ENCODE measurements at places on chromosomes 13 and 19. TPM values are rescaled to one million over a fixed set of nuclear protein-coding genes. Genes with fewer than 3 reads are reported as not detected.

DNA sequence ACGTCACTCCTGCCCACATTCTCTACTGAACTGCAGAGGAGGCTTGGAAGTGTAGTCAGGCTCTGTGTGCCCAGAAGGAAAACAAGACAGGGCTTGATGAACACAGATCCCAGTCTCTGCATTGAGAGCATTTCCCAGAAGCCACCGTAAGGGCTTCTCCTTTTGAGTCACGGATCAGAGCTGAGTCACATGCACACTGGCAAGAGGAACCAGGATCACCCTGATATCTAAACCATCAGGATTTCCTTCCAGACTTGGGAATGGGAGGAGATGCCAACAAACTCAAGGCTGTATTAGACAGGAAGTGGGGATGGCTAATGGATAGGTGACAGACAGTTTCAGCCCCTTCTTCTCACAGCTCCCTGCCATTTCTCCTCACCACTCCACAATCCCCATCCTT lies 17.7 kb upstream of the FBXO17 start:
- DNase-seq = peak; percentile 20

DNA sequence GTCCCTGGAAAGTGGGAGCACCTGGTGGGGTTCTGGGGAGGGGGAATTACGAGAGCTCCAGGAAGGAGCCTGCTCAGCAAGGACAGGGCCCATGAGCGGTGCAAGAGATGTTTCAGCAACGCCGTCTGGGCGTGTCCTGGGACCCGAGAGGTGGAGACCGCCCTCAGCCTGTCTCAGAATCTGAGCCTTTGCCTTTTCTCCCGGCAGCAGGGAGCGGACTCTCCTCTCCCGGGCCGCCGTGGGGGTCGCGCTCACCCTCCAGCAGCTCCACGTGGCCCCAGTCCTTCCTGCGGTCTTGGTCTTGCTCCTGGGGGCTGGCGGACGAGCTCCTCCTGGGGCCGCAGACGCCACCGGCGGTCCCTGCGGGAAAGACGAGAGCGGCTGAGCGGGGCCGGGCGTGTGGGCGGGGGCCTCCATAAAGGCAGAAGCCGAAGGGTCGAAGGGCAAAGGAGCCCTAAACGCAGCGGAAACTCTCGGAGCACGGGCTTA lies 714 bp downstream of the POLRMT start:
- DNase-seq = peak; percentile 39

Gene MISP
- not detected for total RNA-seq

DNA sequence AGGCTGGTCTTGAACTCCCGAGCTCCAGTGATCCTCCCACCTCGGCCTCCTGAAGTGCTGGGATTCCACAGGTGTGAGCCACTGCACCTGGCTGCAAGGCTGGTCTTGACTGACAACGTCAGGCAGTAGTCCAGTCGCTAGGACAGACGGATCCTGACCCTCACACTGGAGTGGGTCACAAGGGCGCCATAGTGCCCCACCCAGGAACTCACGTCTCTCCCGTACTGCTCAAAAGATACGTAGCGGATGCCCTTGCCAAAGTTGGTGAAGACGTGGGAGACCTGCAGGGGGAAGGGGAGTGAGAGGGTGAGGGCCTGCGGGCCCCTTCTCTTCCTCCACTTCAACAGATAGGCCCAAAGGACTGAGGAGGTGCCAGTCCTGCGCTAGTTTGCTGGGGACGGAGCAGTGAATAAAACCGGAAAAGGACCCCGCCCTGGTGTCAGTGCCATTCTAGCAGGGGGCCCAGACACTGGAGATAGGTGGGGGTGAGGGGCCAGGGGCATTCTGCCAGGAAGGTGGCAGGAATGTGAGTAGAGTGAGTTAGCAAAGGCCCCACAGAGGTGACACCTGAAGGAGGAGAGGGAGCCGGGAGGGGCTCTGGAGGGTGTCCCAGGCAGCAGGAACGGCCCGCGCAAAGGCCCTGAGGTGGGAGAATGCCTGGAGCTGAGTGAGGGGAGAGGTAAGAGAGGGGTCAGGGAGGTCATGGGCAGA lies 11.9 kb downstream of the MRPS12 start:
- no peak for DNase-seq

- DNase-seq = no peak
These were observed 450 bp downstream of the NDUFA11 start for GRCh38 chr19:5903056-5903623.

Gene AP3D1
- total RNA-seq = 114 TPM

DNA sequence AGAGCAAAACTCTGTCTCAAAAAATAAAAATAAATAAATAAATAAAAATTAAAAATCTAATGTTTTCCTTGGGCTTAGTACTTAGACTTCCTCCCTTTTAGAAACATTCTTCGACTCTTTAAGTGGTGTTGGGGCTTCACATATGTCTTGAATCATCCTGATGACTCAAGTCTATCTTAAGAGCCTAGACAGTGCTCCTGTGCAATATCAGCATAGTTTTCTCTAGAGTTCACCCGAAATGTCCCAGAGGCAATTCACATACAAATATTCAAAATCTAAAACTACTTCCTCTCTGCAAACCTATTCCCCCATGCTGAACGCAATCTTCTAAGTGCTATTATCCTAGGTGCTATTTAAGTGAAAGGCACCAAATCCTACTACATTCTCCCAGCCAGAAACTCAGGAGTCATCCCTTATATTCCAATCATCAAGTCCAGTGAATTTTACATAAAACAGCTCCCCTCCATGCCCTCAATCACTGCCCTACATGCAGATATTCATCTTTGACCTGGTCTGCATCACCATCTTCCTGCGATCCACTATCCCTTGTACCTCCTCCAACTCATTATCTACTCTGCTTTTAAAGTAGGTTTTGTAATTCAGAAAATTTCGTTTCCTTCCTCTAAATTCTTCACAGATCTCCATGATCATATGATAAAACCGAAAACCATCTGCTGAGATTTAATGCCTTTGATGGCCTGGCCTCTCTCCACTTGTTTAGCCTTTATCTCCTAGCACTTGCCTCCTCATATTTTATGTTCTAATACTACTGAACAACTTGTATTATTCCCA lies 102.7 kb downstream of the ELF1 start:
- no peak for DNase-seq

GRCh38 chr19:48135411-48135810 lies 24.8 kb upstream of the PLA2G4C start:
- DNase-seq = peak; percentile 63

GRCh38 chr19:435707-436412 lies 25.0 kb downstream of the SHC2 start:
- no peak for DNase-seq

GRCh38 chr19:17205237-17206140 lies 9.7 kb upstream of the USE1 start:
- peak; percentile 41 for DNase-seq

- DNase-seq = peak; percentile 39
These were observed 1519.6 kb downstream of the PCDH9 start for GRCh38 chr13:65710514-65710913.

DNA sequence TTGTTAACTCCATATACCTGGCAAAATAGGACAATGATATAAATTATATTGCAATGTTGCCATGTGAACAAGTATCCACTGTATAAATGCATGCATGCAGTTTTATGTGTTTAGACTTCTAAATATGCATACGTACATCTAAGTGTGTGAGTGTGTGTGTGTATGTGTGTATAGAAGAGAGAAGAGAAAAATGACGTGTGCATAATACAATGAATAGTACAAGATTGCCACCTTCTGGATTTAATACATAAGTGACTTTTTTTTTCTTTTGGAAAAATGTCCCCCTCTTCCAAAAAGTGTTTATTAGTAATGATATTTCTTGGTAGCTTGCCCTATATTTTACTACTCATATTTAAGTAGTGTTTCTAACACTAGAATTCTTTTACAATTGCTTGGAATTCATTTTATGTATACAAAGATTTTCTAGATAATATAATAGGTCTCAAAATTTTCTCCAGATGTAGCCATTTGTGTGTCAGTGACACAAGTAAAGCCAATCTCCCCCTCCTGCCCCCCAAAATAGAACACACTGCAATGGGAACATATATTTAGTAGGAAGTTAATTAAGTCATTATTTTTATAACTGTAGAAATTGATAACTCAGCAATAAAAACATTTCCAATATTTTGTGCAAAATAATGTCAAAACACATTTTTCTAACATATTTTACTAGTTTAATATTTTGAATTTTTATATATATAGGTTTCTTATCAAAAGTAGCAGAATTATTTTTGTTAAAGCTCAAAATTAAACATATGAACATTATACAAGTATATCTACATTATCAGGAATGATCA lies 783.3 kb upstream of the ATXN8OS start:
- DNase-seq = peak; percentile 64

Measured in SK-MEL-5 (cell line).